NCI-H1048 (cell line): ENCODE measurements at places on chromosomes 3 and 15.

DNA sequence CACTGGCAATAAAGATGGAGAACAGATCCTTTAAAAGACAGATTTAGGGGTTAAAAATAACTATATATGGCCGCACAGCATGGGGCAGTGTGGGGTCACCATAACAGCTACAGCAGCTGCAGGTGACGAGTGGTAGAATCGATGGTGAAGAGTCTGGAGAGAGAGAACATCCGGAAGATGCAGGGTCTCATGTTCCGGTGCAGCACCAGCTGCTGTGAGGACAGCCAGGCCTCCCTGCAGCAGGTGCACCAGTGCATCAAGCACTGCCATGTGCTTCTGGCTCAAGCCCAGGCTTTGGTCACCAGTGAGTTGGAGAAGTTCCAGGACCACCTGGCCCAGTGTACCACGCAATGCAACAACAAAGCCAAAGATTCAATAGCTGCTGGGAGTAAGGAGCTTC lies 93.7 kb upstream of the IMPG2 start:
- DNase-seq = no peak

- DNase-seq = no peak
These were observed 216.2 kb downstream of the STT3B start for GRCh38 chr3:31748933-31749295.

DNA sequence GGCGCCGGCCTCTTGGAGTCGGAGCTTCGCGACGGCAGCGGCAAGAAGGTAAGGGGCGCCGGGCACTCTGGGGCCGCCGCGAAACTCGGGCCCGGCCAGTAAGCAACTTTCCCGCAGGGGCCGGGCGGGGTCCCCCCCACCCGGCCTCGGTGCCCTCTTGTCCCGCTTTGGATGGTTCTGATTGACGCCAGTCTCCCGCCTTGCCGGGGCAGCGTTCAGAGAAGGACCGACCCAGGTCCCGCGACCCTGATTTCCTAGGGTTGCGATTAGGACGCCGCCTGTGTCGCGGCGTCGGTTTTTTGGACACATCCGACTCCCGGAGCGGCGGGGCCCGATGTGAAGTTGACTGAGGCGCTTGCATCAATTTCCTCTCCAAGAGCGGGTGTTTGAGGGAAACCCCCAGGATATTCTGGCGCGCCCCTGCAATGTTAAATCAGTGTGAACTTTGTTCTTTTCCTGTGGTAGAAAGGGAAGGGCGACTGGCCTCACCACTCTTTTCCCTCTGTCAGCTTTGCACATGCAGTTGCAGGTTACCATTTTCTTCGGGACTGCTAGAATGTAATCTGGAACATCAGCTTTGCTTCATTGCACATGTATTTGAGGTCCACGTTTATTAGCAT lies 755 bp downstream of the PDE8A start:
- DNase-seq = no peak

GRCh38 chr3:126442094-126442855 lies 33.4 kb downstream of the ZXDC start:
- DNase-seq = no peak

- DNase-seq = no peak
These were observed 6.9 kb downstream of the PLCH1 start for GRCh38 chr3:155737844-155738460.

DNA sequence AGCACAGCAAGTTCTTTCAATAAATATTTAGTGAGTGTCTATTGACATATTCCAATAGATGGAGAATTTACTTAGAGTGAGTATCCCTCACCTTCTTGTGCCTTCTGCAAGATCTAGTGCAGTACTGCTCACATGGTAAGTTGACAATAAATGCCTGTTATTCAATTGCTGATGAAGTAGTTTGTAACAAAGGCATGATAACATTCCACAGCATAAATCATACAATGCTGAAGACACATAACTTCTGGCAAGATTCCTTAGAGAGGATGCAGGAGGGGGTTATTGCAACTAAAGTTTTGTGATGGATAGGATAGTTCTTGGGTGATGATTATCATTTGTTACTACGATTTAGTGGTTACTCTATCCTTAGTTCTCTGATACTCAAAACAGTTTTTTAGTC lies 112.2 kb upstream of the RBMS3 start:
- no peak for DNase-seq

- DNase-seq = no peak
These were observed 66.1 kb downstream of the GLB1 start for GRCh38 chr3:33030802-33031201.

DNA sequence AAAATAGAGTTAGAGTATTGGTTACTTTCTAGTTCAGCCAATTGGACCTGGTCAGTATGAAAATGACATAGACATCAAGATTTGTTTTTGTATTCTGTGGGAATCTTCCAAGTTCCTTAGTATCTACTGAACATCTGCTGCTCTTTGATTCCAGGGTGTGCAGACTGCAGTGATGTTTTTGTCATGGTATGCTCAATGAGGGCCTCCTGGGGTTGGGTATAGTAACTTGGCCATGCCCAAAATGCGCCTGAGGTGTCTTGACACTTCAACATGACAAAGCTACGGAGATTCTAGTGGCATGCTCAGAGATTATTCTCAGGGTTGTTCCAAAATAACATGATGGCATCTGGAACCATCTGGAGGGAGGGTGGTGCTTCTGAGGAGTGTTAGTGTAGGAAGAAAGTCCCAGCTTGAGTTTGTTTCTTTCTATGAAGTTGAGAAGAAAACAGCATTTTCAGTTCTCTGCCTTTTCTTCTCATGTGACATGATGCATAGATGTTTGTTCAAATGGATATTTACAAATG lies 313.5 kb upstream of the TBL1XR1 start:
- no peak for DNase-seq

DNA sequence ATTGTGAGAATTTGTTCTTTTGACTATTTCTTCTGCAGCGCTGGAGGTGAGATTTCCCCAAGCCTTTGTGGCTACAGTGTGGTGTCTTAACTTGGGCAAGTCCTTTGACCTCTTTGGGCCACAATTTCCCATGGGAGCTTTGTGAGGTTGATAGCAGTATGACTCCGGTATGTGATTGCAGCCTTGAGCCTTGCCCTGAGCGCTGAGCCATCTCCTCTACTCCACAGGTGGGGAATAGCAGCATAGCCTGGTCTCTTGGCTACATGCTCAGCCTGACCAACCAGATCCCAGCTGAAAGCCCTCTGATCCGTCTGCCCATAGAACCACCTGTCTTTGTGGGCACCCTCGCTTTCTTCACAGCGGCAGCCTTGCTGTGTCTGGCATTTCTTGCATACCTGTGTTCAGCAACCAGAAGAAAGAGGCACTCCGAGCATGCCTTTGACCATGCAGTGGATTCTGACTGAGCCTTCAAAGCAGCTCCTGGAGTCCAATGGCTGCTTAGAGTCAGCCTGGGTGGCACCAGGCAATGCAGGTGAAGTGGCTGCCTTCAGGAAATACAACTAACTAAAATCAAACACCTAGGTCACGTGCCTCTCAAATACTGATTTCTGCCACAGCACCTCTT lies 30.0 kb upstream of the RPL14 start:
- no peak for DNase-seq

GRCh38 chr3:60090548-60090947 lies 1040.7 kb upstream of the CFAP20DC start:
- DNase-seq = no peak

- no peak for DNase-seq
These were observed 17.5 kb downstream of the SENP8 start for GRCh38 chr15:72135719-72136118.

DNA sequence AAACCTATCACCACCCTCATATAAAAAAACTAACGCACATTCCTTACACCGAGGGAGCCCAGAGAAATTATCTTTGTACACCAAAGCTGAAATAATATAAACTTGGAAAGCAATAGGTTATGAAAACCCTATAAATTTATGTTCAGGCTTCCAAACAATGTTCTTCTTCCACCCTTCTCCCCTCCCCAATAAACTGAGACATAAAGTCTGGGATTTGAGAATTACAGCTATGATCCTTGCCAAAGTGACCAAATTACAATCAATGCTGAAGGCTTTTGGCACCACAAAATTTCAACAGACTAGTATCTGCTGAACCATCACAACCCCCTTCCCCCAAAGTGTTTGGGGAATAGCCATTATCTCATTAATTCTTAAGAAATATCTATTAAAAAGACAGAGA lies 237.8 kb downstream of the FMN1 start:
- no peak for DNase-seq

GRCh38 chr3:99651531-99651930 lies 13.1 kb downstream of the COL8A1 start:
- DNase-seq = no peak

DNA sequence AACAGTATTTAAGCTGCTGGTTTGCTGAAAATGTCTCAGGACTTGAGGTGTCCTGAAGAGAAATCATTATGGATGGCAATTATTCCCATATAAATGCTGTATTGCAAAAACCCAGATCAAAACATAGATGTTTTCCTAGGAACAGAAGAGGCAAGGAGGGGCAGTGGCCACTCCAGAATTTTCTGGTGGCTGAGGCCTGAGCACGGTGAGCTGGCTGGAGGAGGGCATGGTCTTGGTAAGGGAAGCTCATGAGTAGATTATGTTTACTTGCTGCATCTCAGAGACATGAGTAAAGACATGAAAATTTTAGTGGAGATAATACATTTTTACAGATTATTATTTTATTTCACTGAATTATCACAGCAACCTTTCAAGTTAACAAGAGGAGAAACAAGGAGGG lies 31.1 kb downstream of the PGPEP1L start:
- no peak for DNase-seq

- DNase-seq = peak; percentile 54
These were observed at the start of gene FEM1B for GRCh38 chr15:68277603-68278344. TSS of gene FEM1B (plus strand) at chr15:68277745. CDS start at chr15:68278418, 673 bp downstream.

- no peak for DNase-seq
These were observed 93.2 kb downstream of the MAGI1 start for GRCh38 chr3:65945480-65945879.

- DNase-seq = no peak
These were observed 24.4 kb downstream of the ADCY5 start for GRCh38 chr3:123424321-123424998.

- no peak for DNase-seq
These were observed 40.9 kb upstream of the NR2C2 start for GRCh38 chr3:14906355-14906971.

DNA sequence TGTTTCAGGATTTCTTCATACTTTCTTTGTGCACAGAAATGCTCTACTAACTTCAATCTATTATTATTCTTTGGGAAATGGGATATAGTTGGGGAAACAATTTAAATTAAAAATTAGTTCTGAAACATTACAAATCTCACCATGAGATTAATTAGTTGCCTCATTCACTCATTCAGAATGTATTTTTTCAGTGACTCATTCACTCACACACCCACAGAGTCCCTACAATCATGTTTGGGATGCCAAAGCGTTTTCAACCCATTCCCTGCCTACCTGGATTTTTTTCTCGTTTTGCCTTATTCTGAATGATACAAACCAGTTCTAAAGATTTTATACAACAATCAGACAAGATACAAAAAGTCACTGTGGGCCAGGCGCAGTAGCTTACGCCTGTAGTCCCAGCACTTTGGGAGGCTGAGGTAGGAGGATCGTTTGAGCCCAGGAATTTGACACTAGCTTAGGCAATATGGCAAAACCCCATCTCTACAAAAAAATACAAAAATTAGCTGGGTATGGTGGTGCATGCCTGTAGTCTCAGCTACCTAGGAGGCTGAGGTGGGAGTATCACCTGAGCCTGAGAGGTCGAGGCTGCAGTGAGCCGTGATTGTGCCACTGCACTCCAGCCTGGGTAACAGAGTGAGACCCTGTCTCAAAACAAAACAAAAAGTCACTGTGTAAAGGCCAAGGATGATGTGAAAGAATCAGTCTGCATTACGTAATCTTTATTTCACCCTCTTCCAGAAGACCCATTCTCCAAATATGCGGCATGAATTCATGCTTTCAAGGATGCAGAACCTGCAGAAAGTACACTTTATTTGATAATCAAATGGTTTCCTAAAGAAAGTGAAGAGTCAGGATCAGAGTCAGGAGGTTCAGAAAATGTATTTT lies 34.8 kb upstream of the ARHGEF3 start:
- DNase-seq = no peak

- DNase-seq = no peak
These were observed 2.1 kb downstream of the OPA1 start for GRCh38 chr3:193594946-193595689.

GRCh38 chr3:83011481-83011880 lies 1250.0 kb upstream of the GBE1 start:
- no peak for DNase-seq

DNA sequence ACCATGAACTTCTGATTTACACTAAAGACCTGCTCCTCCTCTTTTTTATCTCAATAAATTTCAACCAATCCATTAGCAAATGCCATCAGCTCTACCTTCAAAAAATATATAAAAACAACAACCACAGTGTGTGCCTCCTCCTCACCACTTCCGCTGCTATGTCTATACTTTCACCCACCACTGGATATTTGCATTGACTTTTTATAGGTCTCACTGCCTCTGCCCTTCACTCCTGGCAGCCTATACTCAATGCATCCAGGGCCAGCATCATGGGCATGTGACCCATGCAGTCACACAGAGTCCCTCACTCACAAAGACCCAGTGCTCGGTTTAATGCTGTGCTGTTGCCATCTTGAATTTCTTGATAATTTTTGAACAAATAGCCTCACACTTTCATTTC lies 53.5 kb upstream of the CCDC54 start:
- DNase-seq = no peak

DNA sequence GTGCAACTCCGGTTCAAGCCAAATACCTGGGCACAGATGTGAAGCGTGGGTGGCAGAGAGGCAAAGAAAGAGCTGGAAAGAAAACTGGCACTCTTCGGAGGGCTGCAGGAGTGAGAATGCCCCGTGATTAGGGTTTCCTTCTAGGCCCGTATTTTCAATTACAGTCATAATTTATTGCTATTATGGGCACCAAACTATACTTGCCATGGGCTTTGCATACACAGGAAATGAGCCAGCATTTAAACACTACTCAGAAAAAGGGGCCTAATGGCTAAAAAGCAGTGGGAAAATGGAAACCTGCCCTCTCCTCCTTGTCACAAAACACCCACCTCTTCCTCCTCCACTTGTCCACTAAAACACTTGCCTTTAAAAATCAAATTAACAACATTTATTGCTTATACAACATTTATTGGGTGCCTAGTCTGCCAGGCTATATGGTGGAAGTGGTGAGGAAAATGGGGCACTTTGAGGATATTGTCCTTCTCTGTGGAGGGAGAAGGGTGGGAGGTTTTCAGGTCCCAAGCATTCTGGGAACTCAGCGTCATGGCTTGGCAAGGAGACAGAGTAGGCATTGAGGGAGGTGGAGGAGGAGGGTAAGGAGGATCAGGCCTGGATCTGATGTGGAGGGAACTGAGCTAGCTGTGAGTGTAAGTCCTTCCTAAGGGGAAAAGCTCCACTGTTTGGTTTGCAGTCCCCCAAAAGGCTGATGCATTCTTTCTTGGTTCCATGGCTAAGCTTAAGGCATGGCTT lies 160.9 kb downstream of the SLCO3A1 start:
- DNase-seq = no peak
